ENCODE measurements at places on chromosomes 6 and 20. TPM values are rescaled to one million over a fixed set of nuclear protein-coding genes. Genes with fewer than 3 reads are reported as not detected.

DNAH8 gene
- 0.03 TPM for total RNA-seq

XKR7 gene
- not detected for total RNA-seq

VWA7 gene
- total RNA-seq, result 9.5 TPM

- DNase-seq, result no peak
These were observed 95.6 kb downstream of the HDGFL1 start for GRCh38 chr6:22664968-22665367.

- no peak for DNase-seq
These were observed 194.9 kb downstream of the PHACTR1 start for GRCh38 chr6:12911427-12911826.

- DNase-seq, result no peak
These were observed 26.2 kb downstream of the PROKR2 start for GRCh38 chr20:5290596-5290995.

DNA sequence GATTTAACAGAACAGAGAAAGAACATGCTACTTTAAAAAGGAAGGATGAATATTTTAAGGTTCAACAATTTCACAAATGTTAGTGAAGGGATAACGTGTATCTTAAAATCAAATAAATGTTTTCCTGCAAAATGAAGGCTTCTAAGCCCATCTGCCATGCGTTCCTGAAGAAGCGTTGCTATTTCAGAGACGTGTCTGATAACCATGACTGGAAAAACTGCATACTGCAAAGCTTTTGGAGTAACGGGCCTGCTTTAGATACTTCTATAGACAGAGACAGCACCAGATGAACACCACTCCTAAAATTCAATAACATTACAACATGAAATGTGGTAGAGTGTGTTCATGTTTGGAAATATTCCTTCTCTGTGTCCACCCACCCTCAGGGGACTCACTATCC is 126.0 kb downstream of the WDR27 start:
- DNase-seq, result no peak

GRCh38 chr6:115882174-115882573 is 178.5 kb downstream of the FRK start:
- no peak for DNase-seq

RGS17 gene
- total RNA-seq, result 0.05 TPM

HLA-DQB1 gene
- 2.9 TPM for total RNA-seq

ZSCAN23 gene
- total RNA-seq, result 2.1 TPM

DNA sequence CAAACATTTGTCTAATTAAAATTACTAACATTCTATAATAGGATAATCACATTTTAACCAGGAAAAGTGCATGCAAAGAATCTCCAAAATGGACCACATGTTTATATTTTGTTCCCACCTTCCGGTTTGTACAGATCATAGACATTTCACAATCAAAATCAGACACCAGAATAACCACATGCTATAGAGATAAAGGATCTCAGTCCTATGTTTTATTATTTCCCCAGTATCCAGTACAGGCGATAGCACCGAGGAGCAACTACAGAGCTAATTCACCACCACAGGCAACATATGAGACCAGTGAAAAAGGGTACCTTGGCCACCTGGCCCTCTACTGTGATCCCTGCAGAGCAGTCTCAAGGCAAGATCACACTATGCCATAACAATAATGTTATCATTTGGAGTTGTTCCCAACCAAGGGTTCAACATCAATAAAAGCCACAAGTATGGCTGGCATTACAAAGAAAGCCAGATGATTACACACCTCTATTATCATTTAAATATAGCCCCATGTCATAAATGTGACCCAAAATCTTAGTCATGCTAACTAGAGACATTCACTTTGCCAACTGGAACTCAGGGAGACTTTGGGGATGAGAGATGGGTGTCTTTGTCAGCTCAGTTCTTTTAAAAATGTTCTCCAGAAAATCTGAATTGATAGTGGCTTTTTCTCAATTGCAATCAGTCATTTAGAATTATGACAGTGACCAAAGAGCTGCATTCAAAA is 46.7 kb downstream of the RALGAPA2 start:
- DNase-seq, result no peak

DNA sequence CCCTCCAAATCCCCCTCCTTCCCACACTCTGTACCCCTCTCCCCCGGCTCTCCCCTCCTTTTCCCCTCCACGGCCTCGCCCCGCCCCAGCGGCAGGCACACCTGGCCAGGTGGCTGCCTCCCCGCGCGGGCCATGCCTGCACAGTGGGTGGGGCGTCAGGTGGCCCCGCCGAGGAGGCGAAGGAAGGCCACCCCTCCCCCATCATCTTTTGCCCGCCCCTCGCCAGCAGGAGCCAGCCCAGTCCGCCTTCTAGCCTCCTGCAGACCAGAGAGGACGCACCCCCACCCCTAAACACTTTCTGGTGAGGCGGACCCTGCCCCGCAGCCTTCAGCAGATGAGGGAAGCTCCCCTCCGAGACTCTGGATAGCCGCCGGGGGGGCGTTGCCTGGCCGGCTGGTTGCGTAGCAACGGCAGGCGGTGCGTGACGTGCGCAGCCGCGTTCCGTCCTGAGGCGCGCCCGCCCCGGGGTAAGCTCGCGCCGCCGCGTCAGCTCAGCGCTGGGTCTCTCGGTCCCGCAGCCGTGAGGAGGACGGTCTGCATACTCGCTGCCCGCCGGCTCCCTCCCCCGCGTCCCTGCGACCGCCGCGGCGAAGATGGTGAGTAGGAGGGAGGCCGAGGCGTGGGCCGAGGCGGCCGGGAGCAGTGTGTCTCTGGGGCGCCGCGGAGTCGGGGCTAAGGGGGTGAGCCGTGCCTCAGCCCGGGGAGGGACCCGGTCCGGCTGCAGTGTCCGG is at the start of gene DSTN:
Gene DSTN, plus strand, starts transcription at position 460 of the 731 bp plus-strand sequence. Its CDS starts 134 bp downstream, at position 594.
- DNase-seq, result peak; percentile 95

BPIFB2 gene
- total RNA-seq, result not detected

DNA sequence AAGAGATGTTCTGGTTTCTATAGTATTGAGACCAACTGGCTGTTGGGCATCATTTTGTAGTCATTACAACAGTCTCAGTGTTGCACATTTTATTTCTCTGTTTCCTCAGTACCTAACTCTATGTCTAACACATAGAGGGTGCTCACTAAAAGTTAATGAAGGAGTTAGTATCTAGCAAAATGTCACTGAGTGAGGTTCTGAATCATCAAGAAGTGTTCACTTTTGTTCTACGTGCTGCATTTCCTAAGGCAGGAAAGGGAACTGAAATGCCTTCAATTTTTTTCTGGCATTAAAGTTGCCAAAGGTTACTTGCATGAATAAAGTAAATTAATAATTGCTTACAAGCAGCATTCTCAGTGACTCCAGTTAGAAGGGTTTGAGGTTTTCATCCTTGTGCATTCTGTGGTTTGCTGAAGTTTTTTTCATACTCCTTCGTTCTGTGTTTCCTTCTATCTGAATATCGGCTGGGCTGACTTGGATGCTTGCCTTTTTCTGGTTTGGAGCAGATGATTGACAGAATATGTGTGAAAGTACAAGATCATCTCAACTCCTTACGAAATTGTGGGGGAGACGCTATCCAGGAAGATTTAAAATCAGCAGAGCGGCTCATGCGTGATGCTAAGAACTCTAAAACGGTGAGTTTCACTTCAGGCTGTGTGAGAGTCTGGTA is 114.5 kb upstream of the SCGN start:
- DNase-seq, result no peak

DNA sequence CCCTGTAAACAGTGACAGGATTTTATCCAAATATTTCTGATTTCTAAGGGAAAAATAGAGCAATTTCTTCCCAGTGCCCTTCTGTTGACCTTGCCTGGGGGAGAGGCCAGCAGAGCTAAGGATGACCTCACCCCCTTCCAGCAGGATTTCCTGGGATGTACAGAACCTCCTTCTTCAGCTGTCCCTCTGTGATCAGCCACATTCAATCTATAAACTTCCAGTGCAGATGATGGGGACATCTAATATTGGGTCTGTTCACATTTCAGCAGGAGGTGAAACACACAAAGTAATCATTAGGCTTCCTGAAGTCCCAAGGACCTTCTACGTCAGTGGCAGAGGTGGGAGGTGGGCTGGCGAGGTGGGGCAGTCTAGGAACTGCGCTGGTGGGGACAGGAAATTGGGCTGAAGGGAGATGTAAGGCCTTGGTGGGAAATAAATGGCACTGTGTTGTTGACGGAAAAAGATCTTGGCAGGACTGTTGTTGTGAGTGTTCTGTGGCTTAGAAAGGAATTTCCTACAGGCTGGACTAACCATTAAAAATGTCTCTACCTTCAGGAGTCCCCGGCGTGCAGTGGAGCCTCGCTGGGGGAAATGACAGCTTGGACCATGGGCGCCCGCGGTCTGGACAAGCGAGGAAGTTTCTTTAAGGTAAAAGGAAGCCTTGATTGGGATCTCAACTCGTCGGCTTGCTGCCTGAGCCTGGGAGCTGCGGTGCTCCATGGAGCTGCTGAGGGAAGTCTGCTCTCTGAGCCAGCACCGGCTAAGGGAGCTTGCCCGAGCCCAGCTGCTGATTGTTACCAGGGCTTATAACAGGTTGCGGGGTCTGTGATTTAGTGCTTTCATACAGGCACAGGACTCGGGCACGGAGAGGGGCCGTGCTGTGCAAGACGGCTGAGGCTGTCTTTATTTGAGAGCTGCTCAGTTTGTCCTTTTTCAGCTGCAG is 127.9 kb upstream of the NAA20 start:
- peak; percentile 76 for DNase-seq

DNA sequence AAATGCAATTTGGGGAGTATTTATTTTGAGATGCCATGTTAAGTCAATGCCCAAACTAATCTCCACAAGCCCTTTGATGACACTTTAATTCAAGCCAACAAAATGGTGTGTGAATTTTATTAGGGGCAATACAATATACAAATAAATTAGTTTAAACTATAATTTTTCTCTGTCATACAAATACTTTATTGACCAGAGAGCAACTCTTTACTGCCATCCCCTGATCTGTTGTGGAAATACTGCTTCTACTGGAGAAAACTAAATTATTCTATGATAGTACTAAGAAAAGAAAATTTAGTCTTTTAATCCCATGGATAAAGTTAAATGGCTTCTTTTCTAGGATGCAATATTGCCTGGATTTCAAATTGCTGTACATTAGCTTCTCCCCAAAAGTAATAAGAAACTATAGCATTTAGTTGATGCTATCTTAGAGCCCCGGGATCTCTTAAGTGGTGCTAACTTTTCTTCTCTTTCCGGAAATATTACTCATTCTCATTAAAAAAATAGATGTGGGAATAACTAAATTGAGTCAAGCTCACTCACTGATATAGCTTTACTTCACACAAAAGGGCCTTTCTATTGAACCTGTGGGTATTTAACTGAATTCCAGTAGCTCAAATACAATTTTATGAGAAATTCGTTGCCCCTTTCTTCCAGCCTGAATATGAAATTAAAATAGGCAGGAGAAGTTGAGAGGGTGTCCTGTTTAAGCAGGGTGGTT is 49.2 kb downstream of the SMPDL3A start:
- no peak for DNase-seq

Data from Right ventricle myocardium superior (tissue), 1 donor.